ENCODE measurements at places on chromosomes 3 and 15.

- no peak for DNase-seq
Observed at GRCh38 chr15:98728811-98729160, 80.4 kb downstream of the IGF1R start.

- no peak for DNase-seq
Observed at GRCh38 chr3:156044634-156044975, 75.8 kb upstream of the KCNAB1 start.

- DNase-seq = no peak
Observed at GRCh38 chr15:27241943-27242342, 271.0 kb downstream of the GABRG3 start.

GRCh38 chr3:185319801-185320200 lies 43.1 kb upstream of the MAP3K13 start:
- no peak for DNase-seq

DNA sequence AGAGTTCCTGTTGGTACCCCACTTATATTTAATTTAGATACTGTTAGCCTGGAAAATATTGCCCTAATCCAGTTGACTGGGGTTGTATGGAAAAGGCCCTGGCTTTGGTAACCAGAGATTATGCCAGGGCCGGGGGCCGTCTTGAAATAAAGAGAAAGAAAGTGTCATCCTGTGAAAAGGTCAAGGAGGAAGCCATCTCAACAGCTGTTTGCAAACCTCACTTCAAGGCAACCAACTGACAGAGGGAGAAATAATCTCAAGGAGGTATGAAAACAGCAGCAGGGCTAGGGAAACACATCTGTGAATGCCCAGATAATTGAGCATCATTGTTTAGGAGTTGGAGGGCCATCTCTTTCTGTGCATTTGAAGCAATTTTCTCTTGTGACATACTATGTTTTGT lies 190.8 kb downstream of the SUCLG2 start:
- no peak for DNase-seq

- DNase-seq = no peak
Observed at GRCh38 chr15:56891852-56892440, 26.5 kb upstream of the TCF12 start.

GRCh38 chr3:10615715-10616114 lies 110.3 kb upstream of the ATP2B2 start:
- no peak for DNase-seq

GRCh38 chr15:66808181-66808824 lies 106.3 kb downstream of the SMAD6 start:
- no peak for DNase-seq

DNA sequence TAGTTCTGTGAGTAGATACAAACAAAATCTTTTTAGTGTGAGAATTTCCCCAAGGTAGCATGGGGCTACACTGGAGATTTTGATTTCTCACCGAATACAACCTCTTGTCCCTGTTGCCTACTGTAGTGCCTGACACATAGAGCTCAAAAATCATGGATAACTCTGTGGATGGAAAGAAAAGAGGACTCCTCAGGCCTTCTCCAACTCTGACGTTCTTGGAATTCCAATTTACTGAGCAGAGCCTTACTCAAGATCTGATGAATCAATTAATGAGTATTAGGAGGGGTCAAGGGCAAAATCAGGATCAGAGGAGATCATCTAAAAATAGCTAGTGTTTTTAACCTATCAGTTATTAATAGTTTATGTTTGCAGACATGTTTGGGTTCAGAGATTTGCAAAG lies 46.7 kb upstream of the PYDC2 start:
- DNase-seq = no peak

DNA sequence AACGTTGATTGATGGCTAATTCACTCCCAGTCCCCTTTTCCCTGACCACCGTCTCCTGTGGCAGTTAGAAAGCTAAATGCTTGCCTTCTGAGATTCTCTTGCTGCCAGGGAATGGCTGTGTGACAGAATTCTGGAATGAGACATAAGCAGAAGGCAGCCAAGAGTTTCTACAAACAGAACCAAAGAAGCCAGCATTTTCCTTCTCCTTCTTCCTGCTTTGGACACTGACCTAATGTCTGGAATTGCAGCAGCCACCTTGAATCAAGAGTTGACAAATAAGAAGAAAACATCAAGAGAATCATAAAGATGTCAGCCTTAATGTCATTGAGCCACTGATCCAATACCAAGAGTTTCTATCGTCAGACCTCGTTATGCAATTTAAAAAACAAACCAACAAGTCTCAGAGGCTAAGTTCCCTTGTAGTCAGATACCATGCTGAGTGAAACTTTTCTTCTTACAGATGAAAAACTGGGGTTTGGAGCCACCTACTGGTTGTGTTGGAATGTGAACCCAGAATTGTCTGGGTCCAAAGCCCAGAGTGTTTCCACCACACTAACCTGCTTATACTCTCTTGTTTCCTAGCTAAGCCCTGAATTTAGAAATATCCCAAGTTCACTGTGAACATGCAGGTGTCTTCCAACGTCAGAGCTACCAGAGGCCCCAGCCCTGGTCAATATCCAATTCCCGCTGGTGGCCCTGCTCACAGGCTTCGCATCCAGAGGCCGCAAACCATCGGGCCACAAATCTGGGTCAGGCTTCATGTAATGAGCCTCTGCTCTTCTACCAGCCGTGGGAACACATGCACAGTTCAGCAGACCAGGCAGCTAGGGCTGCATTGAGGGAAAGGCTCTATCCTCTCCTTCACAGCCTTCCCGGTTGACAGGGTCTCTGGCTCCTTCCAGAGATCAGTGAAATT lies 42.5 kb downstream of the MCF2L2 start:
- DNase-seq = no peak

DNA sequence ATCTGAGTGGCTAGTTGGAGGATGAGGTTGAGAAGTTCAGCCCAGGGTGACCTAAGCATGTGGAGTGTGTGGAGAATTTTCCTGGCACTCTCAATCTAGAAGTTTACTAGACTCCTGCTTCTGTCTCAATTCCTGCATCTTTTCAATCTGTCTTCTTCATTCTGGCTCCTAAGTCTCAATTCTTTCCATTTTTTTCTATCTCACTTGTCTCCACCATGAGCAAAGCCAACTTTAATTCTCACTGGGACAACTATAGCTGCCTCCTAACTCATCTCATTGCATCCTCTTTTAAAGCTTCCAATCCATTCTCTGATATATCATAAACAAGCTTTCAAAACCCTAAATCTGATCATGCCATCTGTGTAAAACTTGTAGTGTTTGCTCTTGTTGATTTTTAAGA lies 569.3 kb downstream of the NAALADL2 start:
- DNase-seq = no peak

GRCh38 chr15:92306663-92307062 lies 87.0 kb upstream of the ST8SIA2 start:
- DNase-seq = no peak

DNA sequence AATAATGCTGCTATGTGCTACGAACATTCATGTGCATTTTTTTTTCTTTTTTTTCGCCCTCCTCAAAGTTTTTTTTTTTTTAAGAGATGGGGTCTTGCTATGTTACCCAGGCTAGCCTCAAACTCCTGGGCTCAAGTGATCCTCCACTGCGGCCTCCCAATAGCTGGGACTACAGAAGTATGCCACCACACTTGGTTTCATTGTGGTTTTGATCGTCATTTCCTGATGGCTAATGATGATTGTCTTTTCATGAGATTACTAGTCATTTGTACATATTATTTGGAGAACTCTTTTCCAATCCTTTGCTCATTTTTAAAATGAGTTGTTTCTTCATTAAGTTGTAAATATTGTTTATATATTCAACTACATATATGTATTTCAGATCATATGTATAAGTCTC lies 48.8 kb downstream of the FBXO22 start:
- no peak for DNase-seq

DNA sequence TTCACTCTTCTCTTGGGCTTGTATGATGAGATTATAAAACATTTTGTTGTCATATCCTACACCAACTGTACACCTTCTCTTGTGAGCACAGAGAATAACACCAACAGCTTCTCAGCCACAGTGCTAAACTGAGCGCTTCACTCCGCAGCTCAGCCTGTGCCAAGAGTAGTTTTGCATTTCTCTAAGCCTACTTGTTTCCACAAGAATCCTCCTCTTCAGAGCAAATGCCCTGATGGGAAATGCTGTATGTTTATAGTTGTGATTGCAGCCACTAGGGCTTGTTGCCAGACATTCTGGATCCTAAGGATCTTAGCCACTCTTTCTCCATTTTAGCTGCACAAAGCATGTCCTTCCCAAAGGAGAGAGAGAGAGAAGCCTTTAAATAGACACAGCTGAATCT lies 138.8 kb upstream of the PLXND1 start:
- no peak for DNase-seq

Data from SJSA1 (cell line).